Hematopoietic multipotent progenitor cell (in vitro differentiated cells): ENCODE measurements at places on chromosomes 5 and 9. TPM values are rescaled to one million over a fixed set of nuclear protein-coding genes. Genes with fewer than 3 reads are reported as not detected.

DNA sequence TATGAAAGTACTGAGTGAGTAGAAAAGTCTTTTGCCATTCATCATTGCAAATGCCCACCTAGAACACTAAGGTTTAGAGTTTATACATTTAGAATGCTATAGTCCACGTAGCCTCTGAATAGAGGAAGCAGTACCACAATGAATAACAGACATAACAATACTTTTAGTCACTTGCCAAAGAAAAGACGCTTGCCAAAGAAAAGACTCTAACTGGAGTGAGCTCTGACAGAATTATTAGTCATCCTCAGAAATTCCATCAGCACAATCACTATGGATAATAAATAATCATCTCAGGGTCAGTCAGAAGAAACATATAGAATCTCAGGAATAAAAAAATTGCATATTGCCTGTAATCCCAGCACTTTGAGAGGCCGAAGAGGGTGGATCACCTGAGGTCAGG, 168.5 kb upstream of the TARS1 start:
- DNase-seq = no peak

DNA sequence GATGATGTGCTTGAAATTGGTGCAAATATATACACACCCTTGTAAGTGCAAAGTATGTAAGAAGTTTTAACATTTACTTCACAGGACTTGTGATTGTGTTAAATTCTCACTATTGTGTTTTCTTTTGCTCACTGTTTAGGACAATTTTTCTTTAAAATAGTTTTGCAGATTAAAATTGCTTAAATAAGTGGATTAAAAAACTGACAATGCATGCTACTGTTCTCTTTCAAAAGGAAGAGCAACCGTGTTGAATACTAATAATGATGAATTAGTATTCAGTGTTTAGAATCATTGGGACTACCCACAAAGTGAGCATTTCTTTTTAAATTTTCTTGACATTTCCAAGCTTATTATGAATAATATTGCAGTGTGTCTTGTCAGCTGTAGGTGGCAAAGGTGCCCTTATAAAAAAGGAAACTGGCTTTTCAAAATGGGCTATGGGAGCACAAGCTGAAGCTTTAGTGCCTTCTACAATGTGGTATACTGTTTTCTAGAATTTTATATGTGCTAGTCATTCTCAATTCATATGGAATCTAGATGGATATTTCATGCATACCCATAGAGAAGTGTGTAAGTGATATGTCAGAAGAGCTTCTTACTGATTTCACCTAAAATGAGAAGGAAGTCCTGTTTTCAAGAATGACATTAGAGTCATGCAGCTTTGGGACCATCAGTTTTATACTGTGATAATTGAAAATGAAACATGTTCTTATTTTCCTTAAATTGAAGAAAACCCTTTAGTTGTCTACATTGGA, 35.4 kb downstream of the SREK1 start:
- no peak for DNase-seq

DNA sequence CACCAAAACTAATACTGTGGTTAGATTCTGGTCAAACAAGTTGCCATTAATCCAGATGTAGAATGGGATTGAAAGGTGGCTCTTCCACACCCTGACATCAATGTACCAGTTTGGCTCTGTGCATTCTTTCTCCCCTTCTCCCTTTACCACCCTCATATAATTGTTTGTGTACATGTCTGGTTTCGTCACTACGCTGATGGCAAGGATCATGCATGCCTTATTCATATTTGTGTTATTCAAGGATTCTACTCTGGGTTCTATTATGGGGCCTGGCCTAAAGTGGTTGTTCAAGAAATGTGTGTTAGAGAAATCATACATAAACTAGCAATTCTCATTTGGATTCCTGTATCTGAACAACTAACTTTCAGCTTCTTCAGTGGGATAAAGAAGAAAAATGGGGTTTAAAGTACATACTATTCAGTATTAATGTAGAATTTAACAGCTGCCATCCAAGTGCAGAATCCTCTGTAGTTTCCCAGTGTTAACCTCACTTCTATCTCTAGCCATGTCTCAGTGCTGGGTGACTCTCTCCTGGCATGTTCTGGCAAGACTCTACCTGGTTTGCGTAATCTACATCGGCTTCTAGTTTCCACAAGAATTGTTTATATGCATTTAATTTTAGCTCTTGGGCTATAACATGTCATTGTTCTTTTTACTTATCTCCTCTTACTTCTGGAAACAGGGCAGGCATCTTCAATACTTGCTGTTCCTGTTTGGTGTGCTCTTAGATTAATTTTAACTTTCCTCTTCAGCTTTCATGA, 27.9 kb upstream of the CDKN2B start:
- no peak for DNase-seq

- no peak for DNase-seq
Measured at GRCh38 chr9:71929223-71929622, 17.8 kb downstream of the C9orf85 start.

DNA sequence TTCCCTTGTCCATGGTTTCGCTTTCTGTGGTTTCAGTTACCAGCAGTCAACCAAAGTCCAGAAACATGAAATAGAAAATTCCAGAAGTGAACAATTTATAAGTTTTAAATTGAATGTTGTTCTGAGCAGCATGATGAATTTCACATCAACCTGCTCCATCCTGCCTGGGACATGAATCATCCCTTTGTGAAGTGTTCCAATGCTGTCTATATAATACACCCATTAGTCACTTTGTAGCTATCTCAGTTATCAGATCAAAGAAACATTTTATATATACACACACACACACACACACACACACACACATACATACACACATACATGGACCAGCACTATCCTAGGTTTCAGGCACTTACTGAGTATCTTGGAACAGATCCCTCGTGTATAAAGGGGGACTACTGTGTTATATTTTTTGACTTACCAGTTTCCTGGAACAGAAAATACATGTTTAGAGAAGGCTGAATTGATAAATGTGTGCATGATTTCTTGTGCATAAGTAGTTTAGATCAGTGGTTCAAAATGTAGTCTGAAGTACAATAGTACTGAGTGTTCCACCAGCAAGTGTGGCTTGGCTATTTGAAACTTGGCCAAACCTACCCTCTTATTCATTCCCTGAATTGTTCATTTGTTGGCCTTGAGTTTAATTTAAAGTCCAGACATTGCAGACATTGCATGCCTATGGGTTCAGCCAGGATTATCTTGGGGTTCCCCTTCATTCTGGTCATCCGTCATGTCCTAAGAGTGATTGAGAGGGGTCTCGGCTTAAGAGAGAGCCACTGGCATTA, 510.0 kb downstream of the GADD45G start:
- DNase-seq = no peak

GRCh38 chr9:127525401-127526188, 74.3 kb downstream of the LRSAM1 start:
- no peak for DNase-seq

The WNT8A gene
- total RNA-seq = 1.1 TPM

The CA9 gene
- total RNA-seq = 0.81 TPM

The GLRA1 gene
- not detected for total RNA-seq

The PCDHGB6 gene
- total RNA-seq = 0.81 TPM

The HRCT1 gene
- not detected for total RNA-seq

The TRIM7 gene
- total RNA-seq = 0.27 TPM

The PCDHB2 gene
- 0.27 TPM for total RNA-seq

The CCL27 gene
- total RNA-seq = not detected

The RPP25L gene
- total RNA-seq = 61.7 TPM
